ENCODE measurements at places on chromosomes 2 and 18.

- no peak for DNase-seq
Measured at GRCh38 chr18:986051-986450, 81.4 kb downstream of the ADCYAP1 start.

- DNase-seq, result no peak
Measured at GRCh38 chr2:130806370-130806769, 30.3 kb upstream of the ARHGEF4 start.

DNA sequence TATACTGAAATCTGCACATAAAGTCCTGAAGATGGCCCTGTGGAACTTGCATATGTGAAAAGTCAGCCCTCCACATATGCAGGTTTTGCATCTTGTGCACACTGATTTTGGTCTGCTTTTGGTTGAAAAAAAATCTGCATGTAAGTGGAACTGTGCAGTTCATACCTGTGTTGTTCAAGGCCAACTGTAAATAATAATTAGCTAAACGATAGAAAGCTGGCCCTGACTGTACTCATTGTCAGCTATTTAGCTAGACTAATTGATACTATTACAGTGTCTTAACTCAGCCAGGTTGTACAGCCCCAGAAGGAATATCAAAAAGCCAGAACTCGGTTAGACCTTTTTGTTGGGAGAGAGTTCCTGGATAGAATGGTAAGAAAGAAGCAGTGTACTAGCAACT is 54.5 kb downstream of the EHBP1 start:
- DNase-seq, result no peak

GRCh38 chr2:203242518-203242917 is 3.7 kb downstream of the CYP20A1 start:
- no peak for DNase-seq

GRCh38 chr2:20514596-20515269 is 67.9 kb downstream of the RHOB start:
- no peak for DNase-seq

DNA sequence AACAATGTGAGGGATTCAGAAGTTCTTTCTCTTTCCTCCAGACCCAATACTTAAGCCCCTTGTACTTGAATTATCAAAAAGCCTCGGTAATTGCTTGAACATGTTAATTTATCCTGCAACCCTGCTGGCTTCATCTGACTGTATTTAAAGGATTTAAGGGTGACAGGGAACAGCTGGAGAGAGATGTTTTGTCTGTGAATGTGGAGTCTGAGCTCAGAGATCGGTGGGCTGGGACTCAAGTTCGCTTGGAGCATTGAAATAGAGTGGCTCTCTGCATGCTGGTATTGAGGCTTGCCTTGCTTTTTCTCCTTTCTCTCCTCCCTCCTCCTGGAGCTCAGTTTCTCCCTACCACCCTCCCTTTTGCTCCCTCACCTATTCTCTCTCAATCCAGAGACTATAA is 73.6 kb downstream of the BOD1L2 start:
- DNase-seq, result no peak

GRCh38 chr2:24842081-24843050 is 49.1 kb downstream of the CENPO start:
- no peak for DNase-seq

DNA sequence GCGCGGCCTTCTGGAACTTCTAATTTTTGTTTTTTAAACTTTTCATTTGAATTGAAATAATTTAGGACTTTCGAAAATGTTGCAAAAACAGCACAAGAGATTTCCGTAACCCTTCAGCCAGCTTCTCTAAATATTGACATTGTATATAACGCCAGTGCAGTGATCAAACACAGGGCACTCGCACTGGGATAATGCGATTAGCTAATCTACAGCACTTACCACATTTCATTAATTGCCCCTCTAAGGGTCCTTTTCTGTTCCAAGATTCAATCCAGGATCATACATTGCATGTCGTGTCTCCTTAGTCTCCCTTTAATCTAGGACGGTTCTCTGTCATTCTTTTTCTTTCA is 343 bp upstream of the CD302 start:
- DNase-seq, result no peak

DNA sequence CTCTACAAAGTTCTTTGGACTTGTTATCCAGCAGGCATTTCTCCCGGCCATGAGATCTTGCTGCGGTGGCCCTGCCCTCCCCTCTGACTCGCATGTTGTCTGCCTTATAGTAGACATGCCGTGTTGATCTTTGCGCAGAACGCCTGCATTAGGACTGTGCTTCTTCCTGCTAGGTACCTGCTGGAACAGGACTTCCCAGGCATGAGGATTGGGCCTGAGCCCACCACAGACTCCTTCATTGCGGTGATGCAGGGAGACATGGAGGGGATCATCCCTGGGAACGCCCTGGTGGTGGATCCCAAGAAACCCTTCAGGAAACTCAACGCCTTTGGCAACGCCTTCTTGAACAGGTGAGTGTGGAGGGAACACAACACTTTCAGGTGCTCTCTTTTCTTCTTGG is 10.1 kb downstream of the EHD3 start:
- DNase-seq, result no peak

DNA sequence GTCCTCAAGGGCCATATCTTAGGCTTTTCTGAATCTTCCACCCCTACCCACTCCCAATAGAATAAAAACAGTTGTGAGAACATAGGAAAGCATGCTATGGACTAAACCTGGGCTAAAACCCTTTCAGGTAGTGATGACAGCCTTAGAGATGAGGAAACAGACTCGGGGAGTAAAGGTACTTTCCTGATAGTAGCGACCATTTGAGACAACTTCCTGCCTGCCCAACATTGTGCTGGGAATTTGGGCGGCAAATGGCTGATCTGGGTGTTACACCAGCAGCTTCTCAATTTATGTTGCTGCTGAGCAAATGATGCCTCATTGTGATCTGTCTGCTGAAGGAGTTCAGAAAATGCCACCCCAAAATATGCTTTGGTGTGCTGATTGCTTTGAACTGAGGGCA is 66.6 kb downstream of the TMEM17 start:
- DNase-seq, result no peak

- DNase-seq, result peak; percentile 65
Measured at GRCh38 chr2:190088917-190089316, 26.4 kb upstream of the MSTN start.

DNA sequence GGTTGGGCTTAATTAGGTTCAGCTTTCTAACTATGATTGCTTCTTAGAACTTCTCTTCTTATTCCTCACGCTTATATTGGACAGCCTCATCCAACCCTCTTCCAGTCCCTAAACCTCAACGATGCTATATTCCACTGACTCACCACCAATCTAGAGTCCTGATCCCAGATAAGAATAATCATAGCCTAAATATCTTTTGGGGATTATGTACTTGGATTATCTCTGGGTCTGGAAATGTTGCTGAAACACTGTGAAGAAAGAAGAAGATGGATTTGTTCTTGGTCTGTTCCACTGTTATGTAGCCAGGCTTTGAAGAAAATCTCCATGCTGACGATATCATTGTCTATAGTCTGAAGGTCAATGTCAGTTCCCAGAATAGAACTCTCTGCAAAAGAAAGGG is 26.9 kb downstream of the DOK1 start:
- no peak for DNase-seq

- no peak for DNase-seq
Measured at GRCh38 chr18:35478520-35479435, 19.0 kb downstream of the INO80C start.

GRCh38 chr2:164975891-164976290 is 20.6 kb upstream of the SLC38A11 start:
- DNase-seq, result no peak

GRCh38 chr2:20621366-20622295 is 29.3 kb downstream of the HS1BP3 start:
- no peak for DNase-seq

- no peak for DNase-seq
Measured at GRCh38 chr2:239821694-239822075, 203.5 kb downstream of the NDUFA10 start.

GRCh38 chr2:173254659-173255058 is 100.0 kb upstream of the CDCA7 start:
- no peak for DNase-seq

GRCh38 chr18:26710470-26711096 is 154.9 kb downstream of the AQP4 start:
- no peak for DNase-seq

- DNase-seq, result peak; percentile 33
Measured at GRCh38 chr2:19667085-19667484, 234.7 kb downstream of the TTC32 start.

DNA sequence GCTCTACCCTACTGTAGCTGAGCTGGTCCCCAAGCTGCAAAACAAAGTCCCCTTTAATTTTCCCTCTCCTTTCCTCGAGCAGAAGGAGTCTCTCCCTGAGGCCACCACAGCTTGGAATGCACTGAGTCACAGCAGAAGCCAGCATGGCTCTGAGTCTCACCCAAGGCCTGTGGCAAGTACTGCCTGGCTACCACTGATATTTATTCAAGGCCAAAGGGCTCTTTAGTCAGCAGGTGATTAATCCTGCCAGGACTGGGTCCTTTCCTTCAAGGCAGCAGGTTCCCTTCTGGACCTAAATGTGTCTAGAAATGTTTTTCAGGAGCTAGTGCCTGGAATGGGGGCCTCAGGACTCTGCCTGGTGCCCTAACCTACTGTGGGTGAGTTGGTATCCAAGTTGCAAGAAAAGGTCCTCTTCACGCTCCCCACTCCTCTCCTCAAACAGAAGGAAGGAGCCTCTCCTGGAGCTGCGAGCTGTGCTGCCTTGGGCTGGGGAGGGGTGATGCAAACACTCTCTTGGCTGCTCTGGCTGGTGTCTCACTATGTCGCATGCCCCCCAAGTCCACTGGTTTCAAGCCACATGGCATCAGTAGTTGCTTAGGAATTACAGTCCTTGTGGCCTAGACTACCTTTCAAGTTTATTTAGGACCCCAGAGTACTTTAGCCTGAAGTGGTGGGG is 53.4 kb downstream of the CD28 start:
- DNase-seq, result no peak

GRCh38 chr2:69013840-69014821 is 1.2 kb downstream of the ANTXR1 start:
- DNase-seq, result peak; percentile 83

- no peak for DNase-seq
Measured at GRCh38 chr2:221420245-221420644, 151.9 kb downstream of the EPHA4 start.

- peak; percentile 15 for DNase-seq
Measured at GRCh38 chr2:75311993-75312392, 112.7 kb upstream of the TACR1 start.

DNA sequence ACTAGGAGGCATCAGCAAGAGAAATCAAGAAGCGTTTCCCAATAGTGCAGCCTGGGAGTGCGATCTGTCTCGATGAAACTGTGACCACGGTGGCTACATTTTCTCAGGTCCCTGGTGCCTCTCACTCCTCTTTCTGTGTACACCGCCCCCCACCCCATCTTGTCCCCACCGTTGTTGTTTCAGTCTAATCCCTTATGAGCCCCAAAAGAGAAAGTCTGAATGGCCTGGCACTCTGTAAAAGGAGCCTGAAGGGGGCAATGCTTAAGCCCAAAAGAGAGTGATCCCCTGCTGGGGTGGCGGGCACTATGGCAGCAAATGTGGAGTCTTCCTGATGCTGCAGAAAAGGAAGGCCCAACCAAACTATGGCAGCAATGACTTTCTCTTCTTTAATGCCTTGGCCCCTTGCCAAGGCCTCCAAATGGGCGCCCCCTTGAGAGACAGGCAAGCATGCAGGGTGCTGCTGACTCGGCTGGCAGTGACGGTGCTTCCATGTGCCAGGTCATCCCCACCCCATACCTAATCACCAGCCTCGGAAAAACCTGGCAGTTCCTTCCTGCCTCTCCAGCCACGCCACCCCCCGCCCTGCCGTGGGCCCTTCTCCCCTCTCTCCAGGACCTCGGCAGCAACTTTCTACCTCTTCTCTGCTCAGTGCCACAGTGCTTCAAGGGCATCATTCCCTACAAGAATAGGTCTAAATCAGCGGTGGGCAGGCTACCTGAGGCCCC is 123.0 kb downstream of the CYP26B1 start:
- no peak for DNase-seq
